ENCODE measurements at places on chromosomes 13 and 19.

DNA sequence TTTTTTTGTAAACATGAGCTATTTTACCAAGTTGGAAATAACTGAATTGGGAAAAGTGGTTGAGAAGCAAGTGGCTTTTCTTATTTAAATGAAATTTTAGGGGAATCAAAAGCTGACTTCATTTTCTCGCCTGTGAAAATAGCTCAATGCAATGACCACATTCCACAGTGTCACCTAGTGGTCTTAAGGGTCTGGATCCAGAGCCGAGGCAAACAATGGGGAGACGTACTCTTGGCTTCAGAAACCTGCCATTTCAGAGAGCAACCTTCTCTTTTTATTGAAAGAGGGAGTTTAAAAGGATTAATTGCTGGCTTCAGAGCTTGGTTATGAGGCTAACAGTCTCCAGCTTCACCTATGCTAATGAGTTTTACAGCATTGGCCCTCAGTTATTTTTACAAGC, 39.7 kb upstream of the RXFP2 start:
- DNase-seq = no peak

- peak; percentile 43 for DNase-seq
These were observed 30.2 kb upstream of the TFDP1 start for GRCh38 chr13:113554333-113554700.

- DNase-seq = no peak
These were observed 14.7 kb downstream of the TLE5 start for GRCh38 chr19:3047496-3048189.

DNA sequence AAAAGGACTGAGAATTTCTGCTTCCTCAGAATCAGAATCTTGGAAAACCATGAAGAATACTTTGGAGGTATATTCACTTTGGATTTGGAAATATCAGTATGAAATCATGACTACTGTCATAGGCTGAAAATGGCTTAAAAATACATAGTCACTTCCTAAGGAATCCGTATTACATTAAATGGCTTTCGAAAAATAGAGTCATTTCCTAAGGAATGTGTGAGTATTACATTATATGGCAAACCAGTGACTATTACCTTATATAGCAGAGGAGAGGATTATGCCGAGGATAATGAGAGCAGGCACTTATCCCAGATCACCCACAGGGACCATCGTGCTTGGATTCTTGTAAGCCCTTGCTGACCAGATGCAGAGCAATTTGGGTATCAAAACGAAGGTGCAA, 1471.8 kb downstream of the EFNB2 start:
- no peak for DNase-seq

DNA sequence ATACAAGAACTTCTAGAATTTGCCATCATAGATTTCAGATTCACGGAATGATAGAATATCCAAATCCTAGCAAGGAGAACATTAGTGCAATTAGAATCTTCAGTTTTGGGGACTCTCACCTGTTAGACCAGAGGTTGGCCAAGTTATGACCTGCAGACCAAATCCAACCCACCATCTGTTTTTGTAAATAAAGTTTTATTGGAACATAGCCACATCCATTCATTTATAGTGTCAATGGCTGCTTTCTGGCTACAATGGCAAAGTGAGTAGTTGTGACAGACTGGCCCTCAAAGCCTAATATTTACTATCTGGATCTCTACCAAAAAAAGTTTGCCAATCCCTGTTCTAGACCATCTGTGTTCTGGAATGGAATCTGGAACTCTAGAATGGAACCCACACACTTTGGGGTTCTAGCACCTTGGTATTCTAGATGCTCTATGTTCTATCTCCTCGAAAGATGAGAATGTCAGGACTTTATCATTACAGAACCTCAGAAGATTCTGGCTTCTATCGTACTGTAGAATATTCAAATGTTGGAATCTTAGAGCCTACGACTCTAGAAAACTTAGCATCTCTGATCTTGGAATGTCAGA, 2.5 kb downstream of the KPTN start:
- no peak for DNase-seq

DNA sequence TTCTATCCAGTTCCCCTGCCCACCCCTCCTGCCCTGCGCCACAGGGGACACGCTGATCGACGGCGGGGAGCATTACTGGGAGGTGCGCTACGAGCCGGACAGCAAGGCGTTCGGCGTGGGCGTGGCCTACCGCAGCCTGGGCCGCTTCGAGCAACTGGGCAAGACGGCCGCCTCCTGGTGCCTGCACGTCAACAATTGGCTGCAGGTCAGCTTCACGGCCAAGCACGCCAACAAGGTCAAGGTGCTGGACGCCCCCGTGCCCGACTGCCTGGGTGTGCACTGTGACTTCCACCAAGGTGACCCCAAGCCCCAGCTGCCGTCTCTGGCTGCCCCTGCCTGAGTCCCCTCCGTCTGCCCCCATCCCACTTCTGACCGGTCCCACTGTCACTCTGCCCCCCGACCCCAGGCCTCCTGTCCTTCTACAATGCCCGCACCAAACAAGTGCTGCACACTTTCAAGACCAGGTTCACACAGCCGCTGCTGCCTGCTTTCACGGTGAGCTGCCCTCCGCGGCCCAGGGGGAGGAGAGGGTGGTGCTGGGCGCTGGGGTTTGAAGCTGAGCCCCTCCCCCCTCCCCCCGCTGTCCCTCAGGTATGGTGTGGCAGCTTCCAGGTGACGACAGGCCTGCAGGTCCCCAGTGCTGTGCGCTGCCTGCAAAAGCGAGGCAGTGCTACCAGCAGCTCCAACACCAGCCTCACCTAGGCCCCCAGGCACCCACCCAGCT, 15.5 kb downstream of the STAP2 start:
- DNase-seq = no peak

DNA sequence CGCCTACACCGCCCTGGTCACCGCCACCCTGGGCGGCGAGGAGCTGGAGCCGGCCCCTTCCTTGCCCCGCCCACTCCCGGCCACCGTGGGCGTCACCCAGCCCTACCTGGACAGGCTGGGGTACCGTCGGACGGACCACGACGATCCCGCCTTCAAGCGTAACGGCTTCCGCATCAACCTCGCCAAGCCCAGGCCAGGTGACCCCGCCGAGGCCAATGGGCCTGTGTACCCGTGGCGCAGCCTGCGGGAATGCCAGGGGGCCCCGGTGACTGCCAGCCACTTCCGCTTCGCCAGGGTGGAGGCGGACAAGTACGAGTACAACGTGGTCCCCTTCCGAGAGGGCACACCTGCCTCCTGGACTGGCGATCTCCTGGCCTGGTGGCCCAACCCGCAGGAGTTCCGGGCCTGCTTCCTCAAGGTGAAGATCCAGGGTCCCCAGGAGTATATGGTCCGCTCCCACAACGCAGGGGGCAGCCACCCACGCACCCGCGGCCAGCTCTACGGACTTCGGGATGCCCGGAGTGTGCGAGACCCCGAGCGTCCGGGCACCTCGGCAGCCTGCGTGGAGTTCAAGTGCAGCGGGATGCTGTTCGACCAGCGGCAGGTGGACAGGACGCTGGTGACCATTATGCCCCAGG, 7.0 kb downstream of the CILP2 start:
- no peak for DNase-seq

DNA sequence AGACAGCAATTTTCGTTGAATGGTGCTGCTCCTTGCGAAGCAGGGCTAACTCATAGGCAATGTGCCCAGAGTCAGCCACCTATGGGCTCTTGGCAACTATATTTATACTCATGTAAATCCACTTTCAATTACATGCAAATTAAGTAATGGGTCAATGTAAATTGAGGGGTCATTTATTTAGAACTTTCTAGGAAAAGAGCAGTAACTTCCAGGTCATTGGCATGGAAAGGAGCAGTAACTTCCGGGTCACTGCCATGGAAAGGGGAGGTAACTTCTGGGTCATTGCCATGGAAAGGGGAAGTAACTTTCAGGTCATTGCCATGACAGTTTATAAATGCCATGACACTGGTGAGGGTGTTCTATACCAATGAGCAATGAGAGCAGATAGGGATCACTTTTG, 11.6 kb downstream of the KLK4 start:
- no peak for DNase-seq

DNA sequence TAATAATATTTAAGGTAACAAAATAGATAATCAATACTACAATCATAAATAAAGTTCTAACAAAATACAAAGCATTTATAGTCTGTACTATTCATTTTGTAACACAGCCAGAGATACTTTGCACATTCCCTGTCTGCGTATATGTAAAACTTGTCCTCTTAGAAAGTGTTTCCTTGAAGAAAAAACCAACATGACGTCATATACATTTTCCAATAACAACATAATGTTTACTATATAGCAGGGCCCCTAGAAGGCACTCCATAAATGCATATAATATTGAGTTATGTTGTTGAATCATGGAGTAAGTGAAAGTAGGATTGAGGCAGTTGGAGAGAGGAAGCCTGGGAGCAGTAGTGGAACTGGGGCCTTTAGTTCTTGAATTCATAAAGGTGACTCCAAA, 371.4 kb upstream of the HTR2A start:
- no peak for DNase-seq

GRCh38 chr13:36072152-36072935, 58.8 kb downstream of the DCLK1 start:
- DNase-seq = no peak

GRCh38 chr19:372306-372890, 27.8 kb upstream of the MIER2 start:
- peak; percentile 65 for DNase-seq

DNA sequence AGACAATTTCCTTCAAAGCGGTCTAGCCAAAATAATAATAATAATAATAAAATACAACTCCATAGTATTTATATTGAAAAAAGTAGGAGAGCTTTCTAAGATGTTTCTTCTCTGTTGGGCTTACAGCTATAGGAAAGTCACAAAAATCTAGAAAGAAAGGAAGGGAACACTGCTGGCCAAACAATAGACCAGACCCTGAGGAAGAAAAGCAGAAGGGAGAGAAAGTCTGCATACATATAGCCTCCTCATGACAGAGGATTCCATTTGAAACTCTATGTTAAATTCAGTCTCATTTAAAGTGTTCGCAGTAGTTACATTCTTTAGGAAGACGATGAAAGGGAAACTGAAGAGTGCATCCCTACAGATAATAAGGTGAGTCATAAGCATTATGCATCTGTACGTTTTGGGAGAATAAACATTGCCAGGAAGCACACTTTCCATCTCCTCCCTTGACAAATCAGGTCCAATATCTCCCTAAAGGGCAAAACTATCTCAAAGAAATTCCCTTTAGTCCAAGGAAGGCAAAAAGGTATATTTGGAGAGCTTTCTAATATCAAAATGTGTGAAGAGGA, 86.5 kb downstream of the PCDH9 start:
- DNase-seq = no peak

DNA sequence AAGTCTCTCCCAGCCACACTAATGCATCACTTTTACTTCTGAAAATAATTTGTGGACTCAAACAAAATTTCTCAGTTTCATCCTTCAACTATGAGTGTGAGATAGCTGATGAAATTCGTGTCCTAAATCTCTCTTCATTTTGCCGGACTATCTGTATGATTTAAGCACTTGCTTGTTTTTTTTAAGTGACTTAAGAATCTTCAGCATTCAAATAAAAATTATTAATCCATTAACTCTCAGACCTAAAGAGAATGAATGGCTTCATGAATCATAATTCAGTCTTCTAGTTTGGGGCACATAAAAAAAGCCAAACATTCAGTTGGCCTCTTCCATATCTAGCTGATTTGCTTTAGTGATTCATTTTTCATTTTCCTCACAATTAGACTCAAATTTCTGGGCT, 579.5 kb downstream of the DCT start:
- DNase-seq = no peak

GRCh38 chr13:112831801-112832200, 137.2 kb upstream of the MCF2L start:
- no peak for DNase-seq

GRCh38 chr13:114067886-114068651, 64.4 kb downstream of the RASA3 start:
- no peak for DNase-seq

DNA sequence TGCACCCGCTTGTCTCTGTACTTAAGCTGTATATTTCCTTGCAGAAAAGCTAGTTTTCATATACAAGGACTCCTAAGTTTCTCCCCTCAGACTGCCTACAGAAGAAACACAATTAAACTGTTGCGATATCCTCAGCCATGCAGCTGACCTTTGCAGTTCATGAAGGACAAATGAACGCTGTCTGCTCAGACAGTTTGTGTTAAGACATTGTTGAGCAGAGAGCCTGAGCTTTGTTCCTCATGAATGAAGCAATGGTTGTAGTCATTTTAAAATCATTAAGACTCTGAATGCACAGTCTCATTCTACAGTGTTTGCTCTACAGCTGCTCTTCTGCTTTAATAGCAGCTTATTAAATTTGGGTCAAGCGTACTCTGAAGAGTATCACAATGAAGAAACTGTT, 23.2 kb upstream of the MAB21L1 start:
- DNase-seq = no peak

DNA sequence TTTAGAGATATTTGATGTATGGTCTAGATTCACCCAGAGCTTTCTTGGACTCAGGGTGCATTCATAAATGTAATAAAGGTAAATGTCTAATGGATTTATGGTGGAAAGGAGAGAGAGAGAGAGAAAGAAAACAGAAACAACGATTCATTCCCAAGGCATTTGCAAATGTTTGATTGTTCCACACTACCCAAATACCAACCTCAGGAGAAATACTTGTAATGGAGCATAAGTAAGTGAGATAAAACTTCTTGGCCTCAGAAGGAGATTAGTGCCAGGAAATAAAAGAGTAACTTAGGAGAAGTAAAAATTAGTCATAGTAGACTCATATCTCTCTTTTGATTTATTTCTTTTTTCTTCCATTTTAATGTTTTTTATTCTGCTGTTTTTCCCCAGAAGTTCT, 40.6 kb upstream of the DGKH start:
- no peak for DNase-seq

GRCh38 chr13:24450530-24450929, 62.0 kb downstream of the PARP4 start:
- no peak for DNase-seq

- DNase-seq = no peak
These were observed 209.5 kb upstream of the SLC10A2 start for GRCh38 chr13:103275722-103276121.

DNA sequence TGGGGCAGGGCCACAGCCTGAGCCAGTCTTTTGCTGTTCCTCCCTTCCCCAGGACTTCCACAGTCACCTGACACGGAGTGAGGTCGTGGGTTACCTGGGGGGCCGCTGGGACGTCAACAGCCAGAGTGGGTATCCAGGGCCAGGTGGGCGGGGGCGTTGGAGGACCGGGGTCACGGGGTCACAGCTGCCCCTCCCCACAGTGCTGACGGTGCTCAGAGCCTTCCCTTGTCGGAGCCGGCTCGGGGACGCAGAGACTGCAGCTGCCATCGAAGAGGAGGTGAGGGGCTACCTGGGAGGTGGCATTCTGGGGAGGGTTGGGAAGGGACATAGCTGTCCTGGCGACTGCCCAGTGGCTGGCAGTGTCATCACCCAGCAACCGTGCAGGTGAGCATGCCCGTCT, 11.5 kb downstream of the MPND start:
- no peak for DNase-seq

Measured in type B pancreatic cell (in vitro differentiated cells).